Activated B cell treated with CpG ODN at 0.5 μM for 24 hours (primary cell): ENCODE measurements at places on chromosomes 1 and 21. TPM values are rescaled to one million over a fixed set of nuclear protein-coding genes. Genes with fewer than 3 reads are reported as not detected.

The MYBPH gene
- not detected in 2 replicates for total RNA-seq

The RPTN gene
- total RNA-seq = not detected in 2 replicates

DNA sequence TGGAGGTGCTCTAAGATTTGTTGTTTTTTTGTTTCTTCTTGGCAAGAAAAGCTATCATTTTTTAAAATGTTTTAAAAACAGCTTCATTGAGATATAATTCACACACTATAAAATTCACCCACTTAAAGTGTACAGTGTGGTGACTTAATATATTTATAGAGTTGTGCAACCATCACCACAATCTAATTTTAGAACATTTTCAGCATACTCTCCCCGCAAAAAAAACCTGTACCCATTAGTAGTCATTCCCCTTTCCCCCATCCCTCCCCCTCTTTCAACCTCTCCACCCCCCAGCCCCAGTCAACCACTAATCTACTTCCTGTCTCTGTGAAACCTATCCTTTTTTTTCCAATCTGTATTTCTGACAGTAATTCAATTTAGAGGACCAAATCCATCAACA lies 30.6 kb downstream of the ZC3H11B start:
- H3K27me3 ChIP-seq = peaks cover 8% of the 10 kb centered on the region
- H3K36me3 ChIP-seq = no peaks in the 10 kb centered on the region
- no peak overlapping the region for H3K27ac ChIP-seq
- DNase-seq = no peak
- H3K4me3 ChIP-seq = no peak overlapping the region

The MYCL gene
- total RNA-seq = 0.10 and 0.29 TPM in 2 replicates

GRCh38 chr21:25961042-25961441 lies 209.5 kb downstream of the APP start:
- no peaks in the 10 kb centered on the region for H3K27me3 ChIP-seq
- H3K4me3 ChIP-seq = no peak overlapping the region
- H3K27ac ChIP-seq = peak overlapping the region; percentile 73
- no peak for DNase-seq
- H3K36me3 ChIP-seq = peaks cover 5% of the 10 kb centered on the region

DNA sequence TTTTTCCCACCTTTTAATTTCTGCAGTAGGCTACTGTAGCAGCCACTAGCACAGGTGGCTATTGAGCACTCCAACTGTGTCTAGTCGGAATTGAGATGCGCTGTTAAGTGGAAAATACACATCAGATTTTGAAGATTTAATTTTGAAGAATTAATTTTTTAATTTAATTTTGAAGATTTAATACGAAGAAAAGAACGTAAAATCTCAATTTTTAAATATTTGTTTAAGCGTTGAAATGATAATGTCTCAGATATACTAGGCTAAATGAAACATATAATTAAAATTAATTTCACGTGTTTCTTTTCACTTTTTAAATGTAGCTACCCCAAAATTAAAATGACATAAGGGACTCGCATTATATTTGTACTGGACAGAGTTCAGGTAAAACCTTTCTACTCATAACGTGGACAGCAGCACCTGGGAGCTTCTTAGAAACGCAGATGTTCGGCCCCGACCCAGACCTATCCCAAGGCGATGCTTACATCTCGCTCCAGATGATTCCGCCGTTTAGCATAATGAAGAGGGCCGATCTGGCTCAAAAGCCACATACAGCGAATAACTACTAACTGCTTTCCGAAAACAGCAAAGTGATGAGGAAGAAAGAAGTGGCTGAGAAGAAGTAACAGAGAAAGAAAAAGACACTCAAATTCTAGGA lies 717 bp downstream of the CRYZL1 start:
- H3K27me3 ChIP-seq = peaks cover 14% of the 10 kb centered on the region
- H3K27ac ChIP-seq = peak overlapping the region; percentile 99
- H3K36me3 ChIP-seq = peaks cover 11% of the 10 kb centered on the region

GRCh38 chr1:151008244-151009205 lies at the start of gene PRUNE1:
Gene PRUNE1, plus strand, starts transcription at chr1:151008449. Its CDS starts 184 bp downstream, at chr1:151008633.
- peak; percentile 91 for DNase-seq
- no peaks in the 10 kb centered on the region for H3K27me3 ChIP-seq
- H3K27ac ChIP-seq = peak within 1 kb of the TSS; percentile 93
- H3K4me1 ChIP-seq = peaks cover 67% of the 10 kb centered on the region
- peak within 1 kb of the TSS; percentile 98 for H3K4me3 ChIP-seq
- peaks cover 16% of the 10 kb centered on the region for H3K36me3 ChIP-seq

DNA sequence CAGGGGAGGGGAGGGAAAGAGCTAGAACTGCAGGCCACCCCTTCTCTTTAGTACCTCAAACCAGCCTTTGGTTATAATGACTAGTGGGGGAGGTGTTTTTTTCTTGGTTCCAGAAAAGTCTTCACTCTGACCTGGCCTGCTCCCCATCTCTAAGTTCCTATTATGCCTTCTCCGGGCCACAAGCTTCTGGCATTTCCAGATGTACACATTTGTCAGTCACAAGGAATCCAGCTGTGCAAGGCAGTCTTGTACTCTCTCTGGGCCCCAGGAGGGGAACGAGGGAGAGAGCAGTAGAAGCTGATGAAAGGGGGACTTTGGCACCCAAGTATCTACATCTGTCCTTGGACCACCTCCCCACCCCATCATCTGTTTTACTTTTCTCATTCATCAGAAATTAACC lies 2.7 kb upstream of the FALEC start:
- DNase-seq = no peak
- no peak overlapping the region for H3K4me3 ChIP-seq
- peaks cover under 1% of the 10 kb centered on the region for H3K36me3 ChIP-seq
- H3K4me1 ChIP-seq = peaks cover 27% of the 10 kb centered on the region
- no peaks in the 10 kb centered on the region for H3K27me3 ChIP-seq
- no peak overlapping the region for H3K27ac ChIP-seq

DNA sequence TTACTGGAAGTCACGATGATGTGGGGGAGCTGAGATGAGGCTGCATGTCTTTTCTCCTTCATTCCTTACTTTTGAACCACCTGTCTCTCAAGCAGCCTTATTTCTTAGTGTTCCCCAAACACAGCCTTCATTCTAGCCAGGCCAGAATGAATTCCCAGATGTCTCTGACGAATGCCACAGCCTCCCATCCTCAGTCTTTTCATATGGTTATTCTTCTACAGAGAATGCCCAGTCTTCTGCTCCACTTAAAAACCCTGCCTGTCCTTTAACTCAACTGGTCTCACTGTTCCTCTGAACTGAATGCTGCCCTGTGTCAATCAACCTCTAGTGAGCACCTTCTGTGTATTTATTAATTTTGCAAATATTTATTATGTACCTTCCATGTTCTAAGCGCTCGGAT lies 156.2 kb downstream of the PLA2G4A start:
- no peaks in the 10 kb centered on the region for H3K36me3 ChIP-seq
- no peak for DNase-seq
- no peaks in the 10 kb centered on the region for H3K27me3 ChIP-seq
- H3K4me3 ChIP-seq = no peak overlapping the region
- no peak overlapping the region for H3K27ac ChIP-seq
- no peaks in the 10 kb centered on the region for H3K4me1 ChIP-seq

GRCh38 chr1:86335916-86336315 lies 60.2 kb downstream of the ODF2L start:
- H3K36me3 ChIP-seq = no peaks in the 10 kb centered on the region
- H3K4me1 ChIP-seq = no peaks in the 10 kb centered on the region
- no peak for DNase-seq
- no peak overlapping the region for H3K27ac ChIP-seq
- H3K4me3 ChIP-seq = no peak overlapping the region

The CTSE gene
- not detected in 2 replicates for total RNA-seq

DNA sequence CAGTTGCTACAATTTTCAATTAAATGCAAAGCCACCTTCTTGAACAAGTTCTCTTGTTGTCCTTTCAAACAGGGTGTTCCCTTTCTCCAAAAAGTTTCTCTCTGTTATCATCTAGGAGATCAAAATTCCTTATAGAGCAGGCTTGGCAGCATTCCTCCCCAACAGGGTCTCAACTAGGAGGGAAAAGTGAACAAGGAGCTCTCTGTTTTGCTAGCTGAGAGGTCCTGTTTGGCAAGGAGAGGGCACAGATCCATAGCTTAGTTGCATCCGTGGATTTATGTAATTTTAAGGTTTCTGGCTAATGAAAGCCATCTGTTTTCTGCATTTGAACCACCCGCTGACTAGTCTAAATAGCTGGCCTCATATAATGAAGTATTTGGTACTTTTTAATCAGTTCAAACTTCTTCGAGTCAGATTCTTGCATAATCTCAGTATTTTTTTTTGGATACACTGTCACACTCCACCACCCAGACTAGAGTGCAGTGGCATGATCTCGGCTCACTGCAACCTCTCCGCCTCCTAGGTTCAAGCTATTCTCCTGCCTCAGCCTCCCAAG lies 54.0 kb downstream of the APP start:
- H3K27me3 ChIP-seq = no peaks in the 10 kb centered on the region
- H3K27ac ChIP-seq = no peak overlapping the region
- no peak for DNase-seq
- H3K4me3 ChIP-seq = no peak overlapping the region
- H3K36me3 ChIP-seq = no peaks in the 10 kb centered on the region
- H3K4me1 ChIP-seq = peaks cover 26% of the 10 kb centered on the region

DNA sequence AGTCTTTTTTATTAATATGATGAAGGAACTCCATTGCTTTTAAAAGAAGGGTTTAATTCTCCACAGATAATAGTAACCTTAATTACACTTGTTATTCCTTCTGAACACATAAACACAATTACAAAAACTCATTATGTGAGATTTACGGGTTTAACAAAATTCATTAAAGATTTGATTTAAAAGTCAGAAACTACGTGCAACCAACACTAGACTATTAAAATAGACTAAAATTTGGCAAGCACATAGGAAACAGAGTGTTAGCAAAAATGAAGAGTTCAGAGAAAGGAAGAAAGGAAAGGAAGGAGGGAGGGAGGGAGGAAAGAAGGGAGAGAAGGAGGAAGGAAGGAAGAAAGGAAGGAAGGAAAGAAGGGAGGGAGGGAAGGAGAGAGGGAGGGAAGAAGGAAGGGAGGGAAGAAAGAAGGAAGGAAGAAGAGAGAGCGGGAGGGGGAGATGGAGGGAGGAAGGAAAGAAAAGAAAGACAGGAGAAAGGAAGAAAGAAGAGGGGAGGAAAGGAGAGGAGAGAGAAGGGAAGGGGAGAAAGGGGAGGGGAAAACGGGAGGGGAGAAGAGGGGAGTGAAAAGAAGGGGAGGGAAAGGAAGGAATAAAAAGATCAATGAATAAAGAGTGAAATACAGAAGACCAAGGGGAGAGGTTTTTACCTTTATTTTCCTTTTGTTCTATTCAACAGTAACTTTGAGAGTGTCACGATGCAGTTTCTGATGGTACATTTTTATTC lies 123.4 kb upstream of the LYPLAL1 start:
- H3K36me3 ChIP-seq = no peaks in the 10 kb centered on the region
- no peak overlapping the region for H3K27ac ChIP-seq
- peaks cover 2% of the 10 kb centered on the region for H3K27me3 ChIP-seq

GRCh38 chr21:33680870-33681269 lies 38.6 kb downstream of the ITSN1 start:
- H3K36me3 ChIP-seq = no peaks in the 10 kb centered on the region
- no peak overlapping the region for H3K4me3 ChIP-seq
- H3K27me3 ChIP-seq = peaks cover 10% of the 10 kb centered on the region
- no peaks in the 10 kb centered on the region for H3K4me1 ChIP-seq
- no peak overlapping the region for H3K27ac ChIP-seq

DNA sequence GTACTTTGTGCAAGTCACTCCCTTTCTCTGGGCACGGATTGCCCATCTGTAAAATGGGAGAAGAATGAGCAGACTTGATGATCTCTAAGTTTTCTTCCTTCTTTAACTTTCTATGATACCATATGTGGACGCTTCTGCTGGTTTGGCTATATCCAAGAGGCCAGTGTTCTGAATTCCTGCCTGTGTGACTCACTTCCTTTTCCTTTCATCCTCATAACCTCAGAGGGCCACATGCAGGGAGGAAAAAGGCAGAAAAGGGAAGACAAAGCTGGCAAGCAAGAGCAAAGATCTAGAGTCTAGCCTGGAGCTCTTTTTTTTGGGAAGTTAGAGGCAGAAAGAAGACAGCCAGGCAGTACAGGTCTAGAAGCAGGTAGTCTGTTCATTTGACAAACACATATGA lies 151.2 kb downstream of the OMA1 start:
- H3K36me3 ChIP-seq = no peaks in the 10 kb centered on the region
- no peak for DNase-seq
- no peaks in the 10 kb centered on the region for H3K4me1 ChIP-seq
- H3K27ac ChIP-seq = no peak overlapping the region
- H3K4me3 ChIP-seq = no peak overlapping the region

The CD247 gene
- 1.0 and 2.1 TPM in 2 replicates for total RNA-seq

DNA sequence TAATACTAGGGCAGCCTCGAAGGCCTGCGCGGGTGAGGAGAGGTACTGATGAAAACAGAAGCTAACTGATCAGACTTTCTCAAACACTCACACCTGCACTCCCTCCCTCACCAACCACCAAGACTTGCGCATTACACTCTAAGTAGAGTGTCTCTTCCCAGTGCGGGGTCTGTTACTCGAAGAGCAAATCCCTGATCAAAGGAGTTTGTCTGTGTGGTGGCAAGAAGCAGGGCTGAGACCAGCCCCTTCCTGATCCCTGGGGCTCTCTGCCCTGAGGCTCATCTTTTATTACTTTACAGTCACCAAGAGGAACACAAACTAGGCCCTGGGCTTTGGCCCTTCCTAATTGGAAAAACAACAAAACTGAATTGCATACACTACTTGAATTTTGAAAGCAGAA lies 19.5 kb upstream of the TSNAX start:
- no peak for DNase-seq
- no peaks in the 10 kb centered on the region for H3K36me3 ChIP-seq
- H3K27me3 ChIP-seq = peaks cover 10% of the 10 kb centered on the region
- no peak overlapping the region for H3K4me3 ChIP-seq

- no peaks in the 10 kb centered on the region for H3K27me3 ChIP-seq
- H3K36me3 ChIP-seq = no peaks in the 10 kb centered on the region
- peak overlapping the region; percentile 96 for H3K27ac ChIP-seq
- DNase-seq = no peak
Measured at GRCh38 chr1:153790966-153791647, 15.9 kb downstream of the SLC27A3 start.

DNA sequence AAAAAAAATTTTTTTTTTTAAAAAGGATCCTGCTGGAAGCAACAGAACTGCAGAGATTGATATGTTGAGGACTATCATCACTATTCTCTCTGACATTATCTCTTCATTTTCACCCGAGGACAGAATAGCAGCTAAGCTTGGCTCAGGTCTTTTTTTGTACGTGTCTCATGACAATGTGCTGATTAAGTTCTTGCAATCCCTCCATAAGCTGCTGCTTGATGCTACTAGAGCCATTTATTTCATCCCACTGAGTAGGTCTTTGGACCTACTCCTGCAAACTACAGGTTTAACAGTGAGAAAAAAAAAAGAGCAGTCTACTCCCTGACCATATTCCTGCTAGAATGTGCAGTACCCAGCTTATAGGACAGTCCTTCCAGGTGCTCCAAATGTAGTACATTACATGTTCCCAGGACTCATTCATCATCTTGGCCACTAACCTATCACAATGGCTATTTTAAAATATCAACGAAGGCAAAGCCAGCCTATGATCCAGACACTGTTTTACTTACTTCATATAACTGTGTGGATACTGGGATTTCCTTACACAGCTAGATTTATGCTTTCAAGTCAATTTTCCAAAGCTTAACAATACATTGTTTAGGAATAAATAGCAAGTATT lies 54.1 kb downstream of the ARHGAP29 start:
- H3K27ac ChIP-seq = no peak overlapping the region
- H3K27me3 ChIP-seq = peaks cover 12% of the 10 kb centered on the region
- no peak overlapping the region for H3K4me3 ChIP-seq
- no peaks in the 10 kb centered on the region for H3K36me3 ChIP-seq
- H3K4me1 ChIP-seq = no peaks in the 10 kb centered on the region

GRCh38 chr1:22572818-22573217 lies 9.5 kb downstream of the EPHA8 start:
- no peak overlapping the region for H3K27ac ChIP-seq
- no peak overlapping the region for H3K4me3 ChIP-seq
- no peaks in the 10 kb centered on the region for H3K4me1 ChIP-seq
- H3K27me3 ChIP-seq = peaks cover 5% of the 10 kb centered on the region
- DNase-seq = no peak
- H3K36me3 ChIP-seq = no peaks in the 10 kb centered on the region
